Stimulated activated CD8-positive, alpha-beta memory T cell treated with anti-CD3 and anti-CD28 coated beads, Interleukin-4, amount 100 ng/mL, for 1 hour (primary cell): ENCODE measurements at places on chromosomes 1 and 21.

DNA sequence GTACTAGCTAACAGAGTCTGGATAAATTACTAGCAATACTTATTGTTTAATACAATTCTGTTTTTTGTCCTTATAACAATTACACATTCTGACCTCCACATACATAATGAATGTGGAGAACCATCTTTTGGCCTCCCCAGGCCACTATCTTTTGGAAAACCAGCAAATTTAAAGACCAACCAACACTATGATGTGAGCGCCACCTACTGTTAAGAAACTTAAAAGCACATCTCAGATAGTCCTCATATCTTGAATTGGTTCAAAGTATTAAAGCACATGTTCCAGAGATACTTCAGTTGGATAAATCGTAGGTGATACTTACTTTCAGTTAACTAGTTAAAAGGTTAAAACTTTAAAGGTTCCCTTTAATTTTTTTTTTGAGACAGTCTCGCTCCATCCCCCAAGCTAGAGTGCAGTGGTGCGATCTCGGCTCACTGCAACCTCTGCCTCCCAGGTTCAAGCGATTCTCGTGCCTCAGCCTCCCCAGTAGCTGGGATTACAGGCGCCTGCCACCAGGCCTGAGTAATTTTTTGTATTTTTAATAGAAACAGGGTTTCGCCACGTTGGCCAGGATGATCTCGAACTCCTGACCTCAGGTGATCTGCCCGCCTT, 29.3 kb upstream of the USP1 start:
- no peak for DNase-seq

DNA sequence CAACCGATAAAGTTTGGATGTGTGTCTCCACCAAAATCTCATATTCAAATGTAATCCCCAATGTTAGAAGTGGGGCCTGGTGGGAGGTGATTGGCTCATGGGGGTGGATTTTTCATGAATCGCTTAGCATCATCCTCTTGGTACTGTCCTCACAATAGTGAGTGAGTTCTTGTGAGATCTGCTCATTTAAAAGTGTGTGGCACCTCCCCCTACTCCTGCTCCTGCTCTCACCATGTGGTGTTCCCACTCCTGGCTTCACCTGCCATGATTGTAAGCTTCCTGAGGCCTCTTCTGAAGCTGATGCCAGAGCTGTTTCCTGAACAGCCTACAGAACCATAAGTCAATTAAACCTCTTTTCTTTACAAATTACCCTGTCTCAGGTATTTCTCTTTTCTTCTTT, 28.2 kb upstream of the PRDX6 start:
- no peak for DNase-seq

DNA sequence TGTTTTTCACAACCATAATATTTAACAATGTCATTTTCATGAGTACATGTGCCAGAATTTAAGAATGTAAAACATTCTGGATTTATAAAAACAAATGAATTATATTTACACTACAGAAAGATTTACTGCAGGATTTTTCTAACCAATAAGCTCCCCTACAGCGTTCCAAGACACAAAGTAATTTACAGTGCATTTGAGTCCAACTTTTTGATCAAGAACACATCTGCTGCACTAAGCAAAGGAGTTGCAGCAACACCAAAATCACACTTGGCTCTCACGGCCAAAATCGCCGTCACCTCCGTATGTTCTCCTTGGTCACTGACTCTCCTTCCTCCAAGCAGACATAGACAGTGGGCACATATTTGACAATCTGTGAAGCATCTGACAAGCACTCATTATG, 7.7 kb downstream of the VPS26C start:
- no peak for DNase-seq

GRCh38 chr1:83693427-83694126, 305.4 kb downstream of the TTLL7 start:
- DNase-seq: no peak
